ENCODE measurements at places on chromosomes 11 and 22. TPM values are rescaled to one million over a fixed set of nuclear protein-coding genes. Genes with fewer than 3 reads are reported as not detected.

The OOSP1 gene
- polyA plus RNA-seq: not detected

The TRIM48 gene
- not detected for polyA plus RNA-seq

The RASD2 gene
- 0.40 TPM for polyA plus RNA-seq

The KIAA1671 gene
- 3.0 TPM for polyA plus RNA-seq

The OR6A2 gene
- 0.05 TPM for polyA plus RNA-seq

The PNPLA3 gene
- polyA plus RNA-seq: 4.5 TPM

The ZP1 gene
- polyA plus RNA-seq: 1.5 TPM

The CBLIF gene
- polyA plus RNA-seq: not detected

The SLC5A12 gene
- not detected for polyA plus RNA-seq

Data from neural cell (in vitro differentiated cells).